GM06990 (cell line): ENCODE measurements at places on chromosomes 16 and 17.
A peak's percentile ranks its signal among the peaks of the same experiment; 100 is the strongest.

DNA sequence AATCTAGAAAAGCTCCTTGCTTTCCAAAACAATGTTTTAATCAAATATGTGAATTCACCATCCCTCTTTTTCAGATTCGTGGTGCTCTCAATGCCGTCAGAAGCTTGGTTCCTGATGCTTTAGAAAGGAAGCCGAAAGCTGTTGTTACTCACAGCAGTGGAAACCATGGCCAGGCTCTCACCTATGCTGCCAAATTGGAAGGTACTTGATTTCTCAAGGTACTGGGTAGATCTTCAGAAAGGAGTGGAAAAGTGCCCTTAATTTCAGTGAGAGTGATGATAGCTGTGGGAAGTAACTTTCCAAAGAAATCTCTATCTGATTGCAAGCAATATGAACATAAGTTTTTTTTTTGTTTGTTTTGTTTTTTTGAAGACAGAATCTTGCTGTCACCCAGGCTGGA is 14.0 kb downstream of the SRR start:
- no peak for DNase-seq

GRCh38 chr17:18074566-18075272 is 13.0 kb upstream of the DRG2 start:
- DNase-seq, result no peak

GRCh38 chr17:34113089-34113488 is 142.0 kb upstream of the CCL2 start:
- DNase-seq, result no peak

GRCh38 chr16:30621765-30622164 is 11.6 kb upstream of the ZNF689 start:
- no peak for DNase-seq

GRCh38 chr16:46918905-46919792 is 35.0 kb downstream of the GPT2 start:
- DNase-seq, result peak; percentile 76

GRCh38 chr16:82671741-82672140 is 45.0 kb downstream of the CDH13 start:
- no peak for DNase-seq

DNA sequence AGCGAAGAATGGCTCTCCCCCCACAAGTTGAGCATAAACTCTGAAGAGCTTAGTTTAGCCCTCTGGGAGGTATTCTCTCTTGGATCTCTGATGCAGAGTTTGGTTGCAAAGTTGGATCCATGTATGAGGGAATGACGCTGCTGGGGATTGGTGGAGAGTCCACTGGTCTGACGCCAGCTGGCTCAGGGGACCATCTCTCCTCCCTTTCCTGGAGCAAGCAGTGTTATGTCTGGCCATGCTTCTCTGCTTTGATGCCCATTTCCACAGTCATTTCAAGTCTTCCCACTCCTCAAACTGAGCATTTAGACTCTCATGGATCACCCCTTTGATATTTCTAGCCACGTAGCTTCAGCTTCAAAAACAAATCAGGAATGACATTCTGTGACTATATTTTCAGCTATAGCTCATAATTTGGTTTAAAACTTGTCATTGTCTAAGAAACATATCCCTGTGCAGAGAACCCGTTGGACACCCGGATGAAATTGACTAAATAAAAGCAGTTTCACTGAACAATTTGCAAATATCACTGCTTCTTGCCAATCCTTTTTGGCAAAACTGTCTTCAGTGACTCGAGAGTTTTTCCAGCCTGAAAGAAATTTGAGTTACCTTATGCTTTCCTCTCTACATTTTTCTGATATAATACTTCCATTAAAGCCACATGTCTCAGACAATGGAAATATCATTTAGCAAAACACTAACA is 193.4 kb upstream of the CDH11 start:
- DNase-seq, result no peak

DNA sequence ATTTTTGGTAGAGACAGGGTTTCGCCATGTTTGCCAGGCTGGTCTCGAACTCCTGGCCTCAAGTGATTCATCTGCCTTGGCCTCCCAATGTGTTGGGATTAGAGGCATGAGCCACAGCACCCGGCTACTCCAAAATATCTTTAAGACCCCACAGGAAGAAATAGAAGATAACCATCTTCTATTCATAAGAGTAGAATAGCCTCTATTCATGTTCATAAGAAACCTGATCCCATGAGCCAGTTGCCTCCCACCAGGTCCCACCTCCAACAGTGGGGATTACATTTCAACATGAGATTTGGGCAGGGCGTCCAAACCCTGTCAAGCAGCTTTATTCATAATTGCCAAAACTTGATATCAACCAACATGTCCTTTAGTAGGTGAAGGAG is 13.9 kb upstream of the TMC7 start:
- no peak for DNase-seq

DNA sequence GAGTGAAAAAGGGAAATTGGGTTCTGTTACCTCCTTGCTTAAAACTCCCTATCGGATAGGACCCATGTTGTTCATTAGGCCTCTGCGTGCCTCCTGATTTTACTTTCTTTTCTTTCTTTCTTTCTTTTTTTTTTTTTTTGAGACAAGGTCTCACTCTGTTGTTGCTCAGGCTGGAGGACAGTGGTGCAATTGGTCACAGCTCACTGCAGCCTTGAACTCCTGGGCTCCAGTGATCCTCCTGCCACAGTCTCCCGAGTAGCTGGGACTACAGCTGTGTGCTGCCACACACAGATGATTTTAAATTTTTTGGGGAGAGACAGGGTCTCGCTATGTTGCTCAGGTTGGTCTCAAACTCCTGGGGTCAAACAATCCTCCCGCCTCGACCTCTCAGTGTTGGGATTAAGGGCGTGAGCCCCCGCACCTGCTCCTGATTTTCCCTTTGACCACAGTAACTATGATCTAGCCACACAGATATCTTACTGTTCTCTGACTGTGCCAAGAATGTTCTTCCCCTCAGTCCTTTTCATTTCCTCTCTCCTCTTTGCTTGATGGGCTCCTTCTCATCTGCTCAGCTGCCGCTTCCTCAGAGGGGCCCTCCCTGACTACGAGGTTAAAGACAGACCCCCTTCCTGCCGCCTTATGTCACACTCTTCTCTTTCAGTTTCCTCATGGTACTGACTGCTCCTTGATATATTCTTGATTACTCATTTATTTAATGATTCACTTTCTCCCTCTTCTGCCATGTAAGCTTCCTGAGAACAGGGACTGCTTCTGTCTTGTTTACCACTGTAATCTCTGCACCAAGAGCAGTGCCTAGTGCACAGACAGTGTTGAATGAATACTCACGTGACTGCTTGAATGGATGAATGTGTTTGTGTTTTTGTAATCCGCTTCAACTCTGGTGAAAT is 44.3 kb downstream of the LCMT1 start:
- DNase-seq, result no peak

DNA sequence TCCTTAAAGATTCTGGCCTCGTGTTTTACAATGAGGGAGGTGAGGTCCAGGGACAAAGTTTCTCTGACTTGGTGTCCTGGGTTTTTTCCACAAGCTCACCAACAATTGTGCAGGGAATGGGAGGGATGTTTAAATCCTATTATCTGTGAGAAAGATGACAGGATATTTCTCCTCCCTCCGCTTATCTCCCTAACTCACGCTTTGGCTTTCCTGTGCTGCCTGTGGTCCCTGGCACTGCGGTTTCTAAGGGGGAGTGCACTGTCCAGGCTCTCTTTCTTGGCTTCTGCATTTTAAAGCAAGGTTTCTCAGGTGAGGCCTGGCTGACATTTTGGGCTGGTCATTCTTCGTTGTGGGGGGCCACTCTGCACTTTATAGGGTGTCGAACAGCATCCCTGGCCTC is 16.4 kb downstream of the GGA3 start:
- DNase-seq, result no peak

GRCh38 chr17:4604111-4604644 is 19.8 kb downstream of the SMTNL2 start:
- no peak for DNase-seq

GRCh38 chr16:6019490-6019991 is 921.9 kb upstream of the EEF2KMT start:
- no peak for DNase-seq
